NCI-H345 (cell line): ENCODE measurements at places on chromosomes 7 and 10.

DNA sequence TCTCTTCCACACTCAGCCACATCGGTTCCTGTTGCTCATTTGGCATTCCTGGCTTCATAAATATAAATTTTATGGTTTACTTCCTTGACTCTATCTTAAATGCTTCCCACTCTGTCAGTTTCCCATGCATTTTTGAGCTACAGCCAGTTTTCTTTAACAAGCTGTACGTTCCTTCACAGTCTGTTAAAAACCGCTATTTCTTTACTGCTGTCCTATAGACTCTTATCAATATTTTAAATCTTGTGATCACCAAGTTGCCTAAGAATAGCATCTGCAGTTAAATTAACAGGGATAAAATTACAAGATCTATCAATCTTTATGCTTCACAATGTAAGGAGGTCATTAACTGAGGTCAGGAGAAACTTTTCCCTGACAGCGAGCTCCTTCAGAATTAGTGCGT is 103.1 kb upstream of the RHOBTB1 start:
- no peak for DNase-seq

DNA sequence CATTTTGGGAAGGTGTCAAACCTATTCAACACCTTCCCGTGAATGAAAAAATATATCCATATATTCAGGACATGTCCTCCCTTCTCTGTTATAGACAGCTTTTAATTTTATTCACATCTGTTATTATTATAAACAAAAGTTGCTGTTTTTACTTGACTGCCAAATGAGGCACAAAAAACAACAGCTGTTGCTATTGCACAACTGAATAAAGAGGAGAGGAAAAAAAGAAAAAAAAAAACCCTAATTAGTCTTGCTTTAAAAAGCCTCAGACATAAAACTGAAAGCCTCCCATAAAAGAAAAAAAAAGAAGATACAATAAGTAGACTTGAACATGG is 153.4 kb downstream of the BMPER start:
- DNase-seq = no peak

- DNase-seq = no peak
These were observed 669.1 kb upstream of the NRP1 start for GRCh38 chr10:34003561-34003960.

GRCh38 chr7:155533827-155534690 is 12.3 kb downstream of the CNPY1 start:
- DNase-seq = peak; percentile 34

- DNase-seq = no peak
These were observed 396.0 kb downstream of the PTPRN2 start for GRCh38 chr7:158191671-158192070.

- no peak for DNase-seq
These were observed 120.9 kb upstream of the NAMPT start for GRCh38 chr7:106405697-106406141.

- DNase-seq = no peak
These were observed 116.4 kb upstream of the NANOS1 start for GRCh38 chr10:118912961-118913600.

- DNase-seq = no peak
These were observed 70.1 kb upstream of the ARHGAP21 start for GRCh38 chr10:24793648-24794379.

DNA sequence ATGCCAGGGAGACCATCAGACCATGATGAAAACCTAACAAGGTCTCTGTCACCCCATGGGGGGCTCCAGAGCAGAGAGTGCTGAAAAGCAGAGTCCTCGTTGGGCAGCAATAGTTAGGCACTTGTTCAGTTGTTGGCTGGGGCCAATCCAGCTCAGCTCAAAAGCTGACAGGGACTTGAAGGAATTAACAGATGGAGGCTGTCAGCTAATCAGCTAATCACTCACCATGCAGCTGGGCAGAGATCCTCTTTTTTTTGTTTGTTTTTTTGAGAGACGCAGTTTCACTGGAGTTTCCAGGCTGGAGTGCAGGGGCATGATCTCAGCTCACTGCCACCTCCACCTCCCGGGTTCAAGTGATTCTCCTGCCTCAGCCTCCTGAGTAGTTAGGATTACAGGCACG is 18.1 kb downstream of the CEP55 start:
- DNase-seq = no peak

DNA sequence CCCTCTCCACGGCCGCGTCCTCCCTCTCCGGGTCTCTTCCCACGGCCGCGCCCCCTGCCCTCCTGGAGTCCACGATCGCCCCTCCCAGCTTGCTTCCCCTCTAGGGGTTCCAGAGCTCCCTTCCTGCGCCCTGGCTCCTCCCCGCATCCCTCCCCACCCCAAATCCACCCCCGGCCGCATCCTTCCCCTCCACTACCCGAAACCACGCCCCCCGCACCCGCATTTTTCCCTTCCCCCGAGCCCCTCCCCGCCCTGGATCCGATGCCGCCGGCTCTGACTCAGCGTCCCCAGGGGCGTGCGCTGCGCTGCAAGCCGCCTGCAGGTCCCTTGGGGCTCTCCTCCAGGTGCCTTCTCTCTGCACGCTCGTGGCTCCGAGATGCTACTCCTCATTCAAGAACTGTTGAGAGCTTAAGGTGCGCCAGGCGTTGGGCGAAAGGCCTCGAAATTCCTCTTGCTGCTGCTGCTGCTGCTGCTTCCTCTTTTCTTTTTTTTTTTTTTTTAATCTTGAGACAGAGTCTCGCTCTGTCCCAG is 372 bp upstream of the TMEM130 start:
- DNase-seq = peak; percentile 87

DNA sequence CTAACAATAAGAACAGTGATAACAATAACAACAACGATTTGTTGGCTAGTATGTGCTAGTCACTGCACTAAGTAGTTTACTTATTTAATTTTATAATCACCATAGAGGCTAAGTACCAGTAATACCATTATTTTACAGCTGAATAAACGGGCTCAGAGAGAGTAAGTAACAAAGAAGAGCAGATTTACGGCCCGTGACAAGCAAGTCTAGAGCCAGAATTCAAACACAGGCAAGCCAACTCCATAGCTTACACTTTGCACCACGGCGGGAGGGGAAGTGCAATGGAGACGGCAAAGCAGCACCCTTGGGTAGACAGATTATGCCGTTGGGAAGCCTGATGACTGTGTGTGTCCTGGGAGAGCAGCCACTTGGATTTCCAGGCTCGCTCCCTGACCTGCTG is 1.2 kb upstream of the OR6V1 start:
- DNase-seq = peak; percentile 33

GRCh38 chr10:103525901-103526300 is 32.4 kb downstream of the NEURL1 start:
- DNase-seq = no peak

- DNase-seq = no peak
These were observed 182.3 kb downstream of the NRP1 start for GRCh38 chr10:33152146-33152545.

DNA sequence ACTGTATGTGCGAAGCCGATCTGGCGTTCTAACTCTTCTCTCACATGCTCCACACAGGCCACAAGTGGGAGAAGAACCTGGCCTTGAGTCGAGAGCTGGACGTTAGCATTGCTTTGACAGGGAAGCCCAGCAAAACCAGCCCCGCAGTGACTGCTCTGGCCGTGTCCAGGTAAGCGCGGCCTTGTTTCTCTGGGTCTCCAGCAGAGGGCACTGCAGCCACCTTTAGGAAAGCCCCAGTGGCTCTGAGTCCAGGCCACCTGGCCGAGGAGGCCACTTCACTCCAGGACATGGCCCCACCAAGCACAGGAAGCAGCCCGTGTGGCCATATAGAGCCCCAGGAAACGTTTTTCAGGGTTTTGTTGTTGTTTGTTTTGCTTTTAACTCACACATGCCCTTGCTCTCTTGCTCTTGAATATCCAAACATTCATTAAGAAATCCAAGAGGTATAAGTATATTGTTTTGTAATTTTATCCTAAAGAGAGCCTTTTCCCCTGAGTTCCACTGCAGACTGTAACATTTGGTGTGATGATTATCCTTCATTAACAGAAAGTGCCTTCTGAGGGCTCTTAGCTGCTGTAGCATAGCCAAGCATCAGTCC is 41.8 kb upstream of the LRRC18 start:
- peak; percentile 23 for DNase-seq

- peak; percentile 67 for DNase-seq
These were observed 72.7 kb downstream of the ELFN1 start for GRCh38 chr7:1742555-1743303.

GRCh38 chr7:117230276-117231046 is 92.4 kb downstream of the WNT2 start:
- DNase-seq = no peak

- DNase-seq = no peak
These were observed 32.9 kb downstream of the CDC123 start for GRCh38 chr10:12228851-12229250.

DNA sequence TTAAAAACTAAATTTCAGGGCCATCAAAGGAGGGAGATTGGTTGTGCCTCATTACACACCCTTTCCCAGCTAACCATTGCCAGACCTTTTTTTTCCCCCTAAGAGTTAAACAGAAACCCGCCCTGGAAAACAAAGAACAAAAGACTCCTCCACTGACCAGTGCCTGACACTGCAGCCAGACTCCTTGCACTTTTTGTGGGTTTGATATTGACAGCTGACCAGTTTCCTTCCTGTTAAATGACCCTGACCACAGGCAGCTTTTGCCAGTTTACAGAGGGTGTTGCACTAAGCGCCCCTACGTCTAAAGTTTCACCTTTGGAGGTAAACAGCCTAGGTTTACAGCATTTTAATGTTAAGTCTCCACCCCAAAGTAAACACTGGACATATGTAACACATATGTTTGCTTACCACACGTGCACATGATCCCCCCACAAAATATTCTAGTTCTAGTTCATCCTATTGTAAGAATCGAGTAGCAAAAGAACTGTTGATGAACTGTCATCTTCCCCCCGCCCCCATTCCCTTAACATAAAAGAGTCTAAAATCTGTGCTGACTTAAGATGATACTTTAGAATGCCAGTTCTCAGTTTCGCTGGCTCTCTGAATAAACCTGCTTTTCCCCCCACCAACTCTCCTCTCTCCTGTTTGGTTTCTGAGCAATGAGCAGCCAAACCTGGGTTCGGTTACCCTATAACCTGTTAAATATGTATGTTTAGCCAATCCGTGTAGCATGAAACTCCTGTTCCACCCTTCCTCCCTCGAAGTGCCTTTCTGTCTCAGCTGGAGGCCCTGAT is 38.0 kb downstream of the FOXI2 start:
- no peak for DNase-seq

GRCh38 chr7:150339409-150339809 is 2.0 kb downstream of the RARRES2 start:
- DNase-seq = no peak

GRCh38 chr10:70588255-70588654 is 14.3 kb downstream of the PRF1 start:
- DNase-seq = no peak

DNA sequence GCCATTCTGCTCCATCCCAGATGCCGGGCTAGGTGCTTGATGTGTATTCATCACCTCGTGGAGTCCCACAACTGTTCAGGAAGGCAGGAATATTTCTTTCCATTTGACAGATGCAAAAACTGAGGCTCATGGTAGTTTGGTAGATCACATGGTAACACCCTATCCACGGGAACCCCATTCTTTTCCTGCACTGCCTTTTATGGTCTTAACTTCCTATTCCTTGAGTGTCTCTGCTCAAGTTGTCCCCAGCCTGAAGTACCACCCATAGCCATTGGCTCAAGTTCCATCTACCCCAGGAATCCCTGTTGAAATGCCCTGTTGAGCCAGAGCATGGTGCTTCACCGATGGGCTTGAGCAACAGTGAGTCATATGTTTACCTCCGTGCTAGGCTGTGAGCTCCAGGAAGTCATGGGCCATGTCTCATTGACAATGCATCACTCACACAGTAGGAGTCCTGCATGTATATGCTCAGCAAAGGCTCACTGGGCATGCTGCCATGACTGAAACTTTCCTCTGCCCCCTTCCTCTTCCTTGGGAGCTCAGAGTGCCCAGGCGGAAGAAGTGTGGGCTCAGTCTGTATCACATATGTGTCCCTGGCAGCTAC is 71.7 kb upstream of the ADAM12 start:
- DNase-seq = peak; percentile 89

- no peak for DNase-seq
These were observed 241.5 kb upstream of the IGFBP3 start for GRCh38 chr7:46162609-46163008.

- DNase-seq = no peak
These were observed 21.6 kb downstream of the TBATA start for GRCh38 chr10:70763567-70763966.

GRCh38 chr7:73451780-73452398 is 18.3 kb downstream of the FZD9 start:
- DNase-seq = peak; percentile 55

- no peak for DNase-seq
These were observed 313.8 kb upstream of the BMPER start for GRCh38 chr7:33591490-33591889.

GRCh38 chr7:55110282-55110992 is 91.6 kb downstream of the EGFR start:
- no peak for DNase-seq

- DNase-seq = no peak
These were observed 123.6 kb downstream of the ATXN7L1 start for GRCh38 chr7:105752671-105753275.

- DNase-seq = no peak
These were observed 83.4 kb upstream of the NMT2 start for GRCh38 chr10:15251791-15252380.

DNA sequence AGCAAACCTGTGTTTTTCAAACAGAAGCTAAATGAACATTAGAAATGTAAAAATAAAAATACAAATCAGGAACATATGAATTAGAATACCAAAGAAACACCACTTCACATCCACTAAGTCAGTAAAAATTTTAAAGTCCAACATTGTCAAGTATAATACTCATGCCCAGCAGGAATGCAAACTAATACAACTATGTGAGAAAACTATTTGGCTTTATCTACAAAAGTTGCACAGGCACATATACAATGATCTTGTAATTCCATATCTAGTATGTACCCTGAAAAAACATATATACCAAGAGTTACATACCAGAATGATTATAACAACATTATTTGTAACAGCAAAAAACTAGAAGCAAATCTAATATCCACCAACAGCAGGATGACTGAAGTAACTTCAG is 91.1 kb downstream of the RNF32 start:
- DNase-seq = no peak

GRCh38 chr10:107583974-107584373 is 419.5 kb upstream of the SORCS1 start:
- DNase-seq = no peak
